T-helper 17 cell (primary cell): ENCODE measurements at places on chromosomes 2 and 18. TPM values are rescaled to one million over a fixed set of nuclear protein-coding genes. Genes with fewer than 3 reads are reported as not detected.

- DNase-seq: no peak
These were observed 144.4 kb downstream of the THSD7B start for GRCh38 chr2:136909777-136910176.

DNA sequence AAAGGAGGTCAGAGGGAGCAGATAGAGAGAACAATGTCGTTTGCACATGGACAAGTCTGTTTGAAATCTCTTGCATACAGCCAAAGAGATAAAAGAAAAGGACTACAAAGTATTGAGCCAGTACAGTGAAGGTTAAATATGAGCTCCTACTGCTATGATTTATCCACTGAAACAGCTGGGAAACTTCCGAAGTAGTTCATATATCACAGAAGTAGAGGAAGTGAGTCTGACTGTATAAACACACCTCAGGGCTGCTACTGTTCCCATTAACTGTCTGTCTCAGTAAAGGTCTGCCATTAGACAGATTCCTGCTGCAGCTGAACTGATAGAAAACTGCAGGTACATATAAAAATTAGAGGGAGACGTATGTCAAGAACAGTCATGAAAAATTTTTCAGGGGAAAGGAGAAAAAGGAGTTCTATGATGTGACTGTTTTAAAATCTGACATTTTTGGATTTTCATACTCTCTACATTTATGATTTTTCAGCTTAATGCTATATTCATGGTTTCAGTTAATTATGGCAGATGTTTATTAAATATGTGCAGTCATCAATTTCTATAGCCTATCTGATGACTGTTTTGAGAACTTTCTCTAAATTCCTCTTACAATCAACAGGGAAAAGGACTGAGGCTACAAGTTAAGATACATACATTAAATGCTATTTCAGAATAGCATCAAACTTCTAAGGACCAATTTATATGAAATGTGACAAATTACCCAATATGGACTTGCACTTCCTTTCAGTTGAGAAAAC lies 364.7 kb downstream of the ERBB4 start:
- no peak for DNase-seq

GRCh38 chr2:189698020-189698887 lies 23.8 kb downstream of the ANKAR start:
- no peak for DNase-seq

GRCh38 chr2:117723483-117723882 lies 91.0 kb upstream of the DDX18 start:
- no peak for DNase-seq

Gene AMER3
- total RNA-seq: not detected

- no peak for DNase-seq
These were observed 48.0 kb downstream of the RAB12 start for GRCh38 chr18:8657050-8657820.

DNA sequence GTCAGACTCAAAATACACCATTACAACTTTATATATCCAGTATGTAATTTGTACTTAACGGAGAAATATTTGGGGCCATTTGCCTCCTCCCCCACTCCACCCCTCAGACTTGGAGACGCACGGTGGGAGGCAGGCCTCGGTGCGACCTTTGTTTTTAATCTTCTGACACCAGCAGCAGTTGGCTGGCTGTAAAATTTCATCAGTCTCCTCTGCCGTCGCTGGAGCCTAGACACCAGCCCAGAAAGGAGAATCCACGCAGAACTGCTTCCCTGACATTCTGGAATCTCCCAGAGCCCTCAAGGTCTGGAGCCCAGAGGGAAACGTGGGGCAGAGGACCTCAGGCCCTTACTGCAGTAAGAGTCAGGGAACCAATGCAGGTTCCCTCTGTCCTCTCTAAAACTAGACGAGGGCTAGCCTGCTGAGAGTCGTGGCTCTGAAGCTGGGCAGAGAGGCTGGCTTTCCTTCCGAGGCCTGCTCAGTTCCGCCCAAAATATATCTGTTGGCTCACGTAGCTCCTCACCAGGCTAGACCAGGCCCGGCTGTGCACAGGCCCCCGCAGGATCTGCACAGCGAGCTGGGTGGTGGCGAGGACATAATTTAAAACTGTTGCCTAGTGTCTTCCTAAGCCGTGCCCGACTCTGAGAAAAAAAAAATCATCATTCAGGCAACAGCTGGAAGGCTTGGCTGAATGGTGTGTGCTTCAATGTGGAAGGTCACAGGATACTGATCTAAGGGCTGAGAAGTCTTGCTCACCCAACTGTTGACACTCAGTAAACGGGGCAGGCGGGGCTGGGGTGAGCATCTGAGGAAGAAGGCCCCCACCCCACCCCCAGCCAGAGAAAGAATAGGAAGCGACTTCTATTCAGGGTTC lies 40.4 kb downstream of the EN1 start:
- DNase-seq: no peak

GRCh38 chr18:11121443-11121849 lies 27.9 kb downstream of the PIEZO2 start:
- no peak for DNase-seq

Gene YPEL5
- 614 TPM for total RNA-seq

Gene ERCC3
- 33.5 TPM for total RNA-seq

Gene SCTR
- not detected for total RNA-seq

- no peak for DNase-seq
These were observed 14.5 kb downstream of the CLIP4 start for GRCh38 chr2:29129586-29130281.
